Activated naive CD8-positive, alpha-beta T cell treated with anti-CD3 and anti-CD28 coated beads, Interleukin-2, amount 50 U/mL, for 16 hours (primary cell): ENCODE measurements at places on chromosomes 4 and X.

DNA sequence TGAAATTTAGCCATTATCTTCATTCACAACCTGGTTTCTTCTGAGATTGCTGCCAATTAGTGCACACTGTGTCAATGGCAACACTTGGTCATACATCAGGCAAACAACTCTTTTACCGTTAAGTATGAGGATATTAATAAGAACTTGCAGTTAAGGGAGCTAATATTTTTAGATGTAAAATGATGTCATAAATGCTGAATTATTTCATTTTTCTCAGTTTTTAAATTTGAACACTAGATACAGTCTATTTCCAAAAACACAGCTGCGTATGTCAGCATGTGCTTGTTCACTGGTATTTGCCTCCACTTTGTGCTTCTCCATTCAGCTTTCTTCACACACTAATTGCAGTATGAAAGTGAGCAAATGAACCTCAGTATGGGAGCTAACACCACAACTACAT is 1.6 kb downstream of the KLHL13 start:
- DNase-seq: no peak

DNA sequence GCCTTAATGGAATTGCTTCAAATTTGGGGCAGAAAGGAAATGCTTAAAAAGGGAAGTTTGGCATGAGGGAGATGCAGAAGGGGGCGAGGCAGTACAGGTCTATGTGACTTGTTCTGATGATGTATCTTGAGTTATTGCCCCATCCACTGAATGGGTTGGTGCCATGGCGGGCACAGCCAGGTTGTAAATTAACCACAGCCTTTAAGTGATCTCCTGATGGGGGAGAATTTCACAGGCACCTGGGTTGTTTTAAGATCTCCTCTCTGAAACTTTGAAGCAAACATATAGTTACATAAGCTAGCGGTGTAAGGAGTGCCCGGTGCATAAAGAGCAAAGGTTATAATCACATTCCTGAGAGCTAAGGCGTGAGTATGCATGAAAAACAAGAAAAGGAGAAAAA is 37.0 kb downstream of the NPY5R start:
- DNase-seq: no peak

- no peak for DNase-seq
Observed at GRCh38 chr4:138298866-138299265, 56.7 kb upstream of the SLC7A11 start.

- DNase-seq: no peak
Observed at GRCh38 chr4:42119886-42120285, 32.6 kb downstream of the BEND4 start.

GRCh38 chrX:22118161-22118830 is 86.2 kb downstream of the PHEX start:
- no peak for DNase-seq

- DNase-seq: no peak
Observed at GRCh38 chrX:136954930-136955329, 74.4 kb upstream of the RBMX start.

DNA sequence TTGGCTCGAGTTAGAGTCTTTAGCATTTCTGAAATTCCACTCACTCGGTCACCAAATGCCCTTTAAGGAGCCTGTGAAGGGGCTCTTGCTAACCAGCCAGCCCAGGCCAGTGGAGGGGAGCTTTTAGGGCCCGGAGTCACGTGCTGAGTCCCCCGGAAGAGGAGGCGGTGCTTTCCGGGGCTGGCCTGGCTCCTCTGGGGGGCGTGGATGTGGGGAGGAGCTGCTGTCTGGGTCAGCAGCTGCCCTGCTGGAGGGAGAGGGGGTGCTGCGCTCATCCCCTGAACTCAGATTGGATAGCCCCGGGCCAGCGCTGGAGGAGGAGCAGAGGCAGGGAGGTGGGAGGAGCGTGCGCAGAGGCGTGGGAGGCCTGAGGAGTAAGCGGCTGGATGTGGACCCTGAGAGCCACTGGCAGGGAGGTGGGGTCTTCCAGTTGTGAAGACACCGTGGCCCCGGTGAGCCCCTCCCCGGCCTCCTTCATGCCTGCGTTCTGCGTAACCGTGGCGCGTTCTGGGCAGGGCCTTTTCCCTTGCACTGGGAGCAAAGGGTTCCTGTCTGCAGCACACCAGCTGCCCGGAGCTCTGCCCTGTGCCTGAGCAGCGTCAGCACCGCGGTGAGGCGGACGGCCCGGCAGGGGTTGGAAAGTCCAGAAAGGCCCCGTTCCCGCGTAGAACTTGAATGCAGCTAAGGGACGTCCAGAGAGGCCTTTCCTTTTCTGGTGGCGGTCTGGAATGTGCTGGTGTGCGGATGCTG is 19.7 kb downstream of the MAEA start:
- DNase-seq: peak; percentile 18

GRCh38 chrX:57900975-57901374 is 9.3 kb downstream of the ZXDA start:
- DNase-seq: no peak

DNA sequence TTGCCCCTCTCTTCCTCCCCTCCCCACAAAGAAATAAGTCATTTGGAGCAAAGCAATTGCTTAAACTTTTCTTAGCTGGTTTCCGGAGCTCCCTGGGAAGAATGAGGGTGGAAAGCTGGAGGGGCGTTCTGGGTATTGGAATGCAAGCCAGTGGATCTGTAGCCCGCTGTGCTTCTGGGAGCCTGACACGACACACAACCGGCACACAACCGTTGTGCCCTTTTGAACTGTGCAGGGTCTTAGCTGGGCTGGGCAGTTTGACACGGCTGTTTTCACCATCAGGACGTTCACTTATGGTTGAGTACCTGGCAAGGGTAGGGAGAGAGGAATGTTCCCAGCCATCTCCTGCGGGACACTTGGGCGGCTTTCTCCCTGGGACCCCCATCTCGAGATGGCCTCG is 38.3 kb downstream of the SHROOM2 start:
- no peak for DNase-seq

GRCh38 chr4:184801781-184802696 is 23.7 kb downstream of the ACSL1 start:
- DNase-seq: no peak

GRCh38 chrX:136598631-136599030 is 49.3 kb upstream of the CD40LG start:
- no peak for DNase-seq

GRCh38 chr4:126916626-126917140 is 716.1 kb upstream of the INTU start:
- no peak for DNase-seq

DNA sequence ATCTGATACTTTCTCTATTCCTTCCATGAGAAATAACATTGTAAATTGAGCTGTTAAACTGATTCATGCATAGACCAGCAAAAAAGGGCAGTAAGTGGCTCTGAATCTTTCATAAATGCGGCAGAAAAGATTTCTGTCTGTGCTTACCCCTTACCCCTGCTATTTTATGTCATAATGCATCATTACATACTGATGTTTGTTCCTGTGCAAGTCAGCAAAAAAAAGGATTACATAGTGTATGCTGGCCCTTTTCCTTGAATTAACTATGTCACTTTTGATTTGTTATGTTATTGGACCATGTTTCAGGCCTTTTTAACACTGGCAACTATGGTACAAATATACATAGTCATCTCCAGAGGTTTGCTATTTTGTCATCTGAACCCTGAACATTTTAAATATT is 2159.7 kb downstream of the PCDH7 start:
- DNase-seq: no peak

DNA sequence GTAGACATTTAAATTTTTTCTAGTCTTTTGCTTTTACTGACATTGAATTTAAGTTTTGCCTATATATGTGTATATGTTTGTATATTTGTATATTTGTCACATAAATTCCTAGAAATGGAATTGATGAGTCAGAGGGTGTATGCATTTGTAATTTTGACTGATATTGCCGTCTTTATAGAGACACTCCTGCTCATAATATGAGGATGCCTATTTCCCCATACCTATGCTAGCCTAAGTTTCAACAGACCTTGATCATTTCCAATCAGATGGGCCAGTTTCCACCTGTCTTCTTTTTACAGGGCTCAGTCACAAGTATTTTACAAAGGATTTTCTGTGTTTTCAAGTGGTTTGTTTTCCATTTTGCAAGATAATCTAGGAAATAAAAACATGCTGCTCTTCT is 10.8 kb downstream of the PDLIM5 start:
- DNase-seq: no peak

- no peak for DNase-seq
Observed at GRCh38 chr4:128880662-128881061, 71.2 kb downstream of the JADE1 start.

GRCh38 chr4:17128268-17128667 is 229.8 kb upstream of the LDB2 start:
- DNase-seq: no peak

DNA sequence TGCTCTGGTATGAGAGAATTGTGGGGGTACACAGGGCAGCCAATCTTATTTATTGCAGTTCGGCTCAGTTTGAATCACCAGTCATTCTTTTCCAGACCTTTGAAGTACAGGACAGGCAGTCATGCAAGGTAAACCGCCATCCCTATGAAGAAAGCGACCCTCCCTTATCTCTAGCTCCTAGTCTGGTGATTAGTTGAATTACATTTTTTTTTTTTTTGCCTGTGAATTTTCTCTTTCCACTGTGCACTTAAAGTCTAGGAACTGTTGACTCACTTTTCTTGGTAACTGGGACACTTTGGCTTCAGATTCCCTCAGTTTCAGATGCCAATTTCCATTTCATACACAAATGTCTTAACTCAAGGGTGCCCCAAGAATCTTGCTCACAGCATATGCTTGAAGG is 82.4 kb upstream of the FAM9C start:
- DNase-seq: no peak

DNA sequence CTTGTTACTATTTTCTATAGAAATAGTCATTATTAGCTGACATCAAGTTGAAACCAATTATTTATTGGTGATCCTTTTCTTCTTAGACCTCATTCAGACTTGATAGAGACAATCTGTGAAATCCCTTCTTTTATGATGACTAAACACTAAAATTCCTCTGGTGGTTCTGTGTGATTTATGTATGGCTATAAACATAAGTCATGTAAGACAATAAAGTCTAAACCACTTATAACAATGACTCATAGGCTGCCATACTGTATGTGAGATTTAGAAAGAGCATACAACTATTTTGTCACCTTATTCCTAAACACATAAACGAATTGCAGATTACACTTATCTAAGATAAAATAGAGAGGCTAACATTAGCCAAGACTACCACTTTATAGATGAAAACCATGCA is 101.1 kb upstream of the PRR32 start:
- DNase-seq: no peak

- DNase-seq: no peak
Observed at GRCh38 chr4:148238811-148239493, 203.3 kb downstream of the NR3C2 start.

DNA sequence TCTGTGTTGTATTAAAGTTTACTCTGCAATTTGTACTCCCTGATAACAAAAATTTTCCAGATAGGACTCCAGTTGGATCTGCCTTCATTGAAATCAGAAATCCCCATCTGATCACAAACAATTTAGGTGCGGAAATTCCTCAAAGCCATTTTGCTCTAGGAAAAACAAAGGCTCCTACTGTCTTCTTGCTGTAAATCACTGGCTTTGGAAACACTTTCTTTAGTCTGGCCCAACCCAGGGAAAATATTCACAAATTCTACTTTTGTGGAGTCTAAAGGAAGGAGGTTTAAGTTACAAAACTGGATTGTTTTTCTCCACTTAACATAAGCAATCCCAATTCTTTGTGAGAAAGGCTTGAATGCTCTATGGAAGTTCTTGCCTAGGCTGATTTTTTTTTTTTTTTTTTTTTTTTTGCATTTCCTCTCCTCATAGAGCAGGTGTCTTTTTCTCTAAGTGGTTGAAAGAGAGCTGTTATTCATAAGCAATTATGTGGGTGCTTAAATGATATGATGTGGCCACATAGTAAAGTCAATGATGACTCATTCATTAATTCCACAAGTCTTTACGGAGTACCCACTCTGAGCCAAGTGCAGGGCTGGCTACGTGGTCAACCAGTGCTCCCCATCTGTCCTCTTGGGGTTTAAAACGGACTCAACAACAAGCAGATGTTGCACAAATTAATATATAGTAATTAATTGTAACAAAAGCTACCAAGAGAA is 261.4 kb downstream of the LDB2 start:
- no peak for DNase-seq

- peak; percentile 23 for DNase-seq
Observed at GRCh38 chr4:170047771-170048354, 21.7 kb upstream of the MFAP3L start.

- DNase-seq: no peak
Observed at GRCh38 chr4:74487771-74488170, 42.8 kb downstream of the AREG start.

DNA sequence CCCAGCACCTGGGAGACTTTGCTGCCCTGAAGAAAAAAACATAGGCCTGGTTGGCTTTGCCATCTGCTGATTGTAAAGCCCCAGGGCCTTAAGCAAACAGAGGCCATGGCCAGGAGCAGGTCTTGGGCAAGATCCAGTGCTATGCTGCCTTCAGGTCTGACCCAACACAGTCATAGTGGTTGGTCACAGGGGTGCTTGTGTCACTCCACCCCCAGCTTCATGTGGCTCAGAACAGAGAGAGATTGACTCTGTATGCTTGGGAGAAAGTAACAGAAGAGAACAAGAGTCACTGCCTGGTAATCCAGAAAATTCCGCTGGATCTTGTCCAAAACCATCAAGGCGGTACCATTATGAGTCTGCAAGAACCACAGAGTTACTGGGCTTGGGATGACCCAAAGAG is 24.4 kb upstream of the SMARCA5 start:
- no peak for DNase-seq

DNA sequence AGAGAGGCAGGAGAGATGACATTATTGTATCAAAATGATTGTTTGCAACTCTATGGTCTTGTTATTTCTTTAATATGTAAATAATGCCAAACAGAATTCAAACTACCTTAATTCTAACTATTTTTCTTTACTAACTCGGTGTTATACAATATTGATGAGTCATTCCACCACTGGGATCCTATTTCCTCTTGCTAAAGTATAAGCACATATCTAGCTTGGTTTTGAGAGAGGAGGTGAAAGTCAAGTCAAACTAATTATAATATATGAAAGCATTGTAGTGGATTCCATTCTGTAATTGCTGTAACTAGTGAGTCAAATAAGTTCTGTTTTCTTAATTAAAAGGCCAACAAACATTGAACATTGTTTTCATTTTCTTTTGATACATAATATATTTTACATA is 837.6 kb downstream of the PDHA2 start:
- no peak for DNase-seq

DNA sequence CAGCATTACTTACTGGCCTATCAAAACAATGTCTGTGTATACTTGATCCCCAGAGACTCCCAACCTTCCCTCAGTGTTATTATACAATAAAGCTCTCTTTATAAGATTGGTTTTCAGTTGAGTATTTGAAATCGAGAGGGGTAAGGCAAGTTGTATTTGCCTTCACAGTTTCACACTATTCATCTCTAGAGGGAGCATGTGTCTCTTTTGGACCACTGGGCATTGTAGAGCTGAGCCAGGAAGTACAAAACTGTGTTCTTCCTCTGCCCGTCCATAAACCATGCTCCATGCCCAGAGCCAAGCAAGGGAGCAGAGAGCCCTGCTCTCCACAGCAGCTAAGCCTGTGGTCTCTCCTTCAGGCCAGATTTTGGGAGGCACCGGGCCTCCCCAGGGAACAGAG is 61.5 kb upstream of the HHIP start:
- DNase-seq: no peak
